ENCODE measurements at places on chromosomes 13 and 19.

DNA sequence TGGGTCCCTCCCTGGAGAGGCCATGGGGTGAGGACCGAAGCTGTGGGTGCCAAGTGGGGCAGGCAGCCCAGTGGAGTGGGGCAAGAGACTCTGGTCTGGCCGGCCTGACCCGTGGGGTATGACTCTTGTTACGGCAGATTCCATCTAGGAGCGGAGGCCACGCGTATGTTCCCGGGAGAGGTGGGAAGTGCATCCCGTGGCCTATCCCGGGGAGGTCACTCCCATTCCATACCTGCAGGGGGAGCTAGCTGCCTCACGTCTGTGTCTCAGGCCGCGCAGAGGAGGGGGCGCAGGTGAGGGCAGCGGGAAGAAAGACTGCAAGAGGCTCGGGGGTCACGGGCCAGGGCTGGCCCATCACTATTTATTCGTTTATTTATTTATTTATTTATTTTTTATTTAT is 4.9 kb downstream of the CSNK1G2 start:
- no peak for DNase-seq

DNA sequence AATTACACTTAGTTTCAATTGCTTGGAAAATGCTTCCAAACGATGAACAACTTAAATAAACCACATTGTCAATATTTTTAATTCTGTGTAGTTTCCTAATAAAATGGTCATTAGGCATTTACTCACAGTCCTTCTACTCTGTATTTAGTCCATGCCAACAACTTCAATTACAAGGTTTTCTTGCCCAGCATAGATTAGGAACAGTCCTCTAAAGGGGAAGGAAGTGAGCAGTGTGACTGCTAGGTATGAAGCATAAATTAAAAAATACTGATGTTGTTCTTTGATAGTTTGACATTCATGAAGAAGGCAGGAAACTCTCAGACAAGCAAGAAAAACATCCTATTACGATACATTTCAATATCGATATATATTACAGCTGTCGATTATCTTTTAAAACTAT is 716.0 kb upstream of the PCDH9 start:
- DNase-seq = no peak

DNA sequence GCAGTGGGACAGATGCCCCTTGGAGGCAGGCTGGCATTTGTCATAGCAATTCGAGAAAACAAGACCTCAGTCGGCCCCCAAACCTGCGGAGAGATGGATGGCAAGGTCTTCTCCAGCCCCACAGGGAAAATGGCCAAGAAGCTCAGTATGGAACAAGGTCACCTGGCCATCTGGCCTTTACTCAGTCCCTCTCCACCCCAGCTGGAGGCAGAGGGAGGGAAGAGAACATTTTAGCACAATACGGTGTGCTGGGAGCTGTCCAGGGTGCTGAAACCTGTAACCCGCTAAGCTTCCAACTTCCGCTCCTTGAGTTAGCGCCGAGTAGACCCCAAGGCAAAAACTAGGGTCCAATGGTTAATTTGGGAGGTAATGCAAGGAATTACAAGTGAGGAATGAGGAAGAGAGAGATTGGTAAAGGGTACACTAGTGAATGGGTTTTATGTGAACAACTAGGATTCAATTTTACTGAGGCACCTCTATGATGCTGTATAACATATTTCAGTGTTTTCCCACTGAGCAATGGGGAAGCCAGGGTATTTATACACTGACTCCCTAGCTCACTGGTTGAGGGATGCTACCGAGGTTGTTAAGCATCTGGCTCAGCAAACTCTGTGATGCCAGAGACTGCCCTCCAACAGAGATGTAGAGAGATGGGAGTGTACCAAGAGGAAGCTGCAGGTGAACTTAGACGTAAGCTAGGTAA is 64.3 kb downstream of the CACNA1A start:
- DNase-seq = no peak

DNA sequence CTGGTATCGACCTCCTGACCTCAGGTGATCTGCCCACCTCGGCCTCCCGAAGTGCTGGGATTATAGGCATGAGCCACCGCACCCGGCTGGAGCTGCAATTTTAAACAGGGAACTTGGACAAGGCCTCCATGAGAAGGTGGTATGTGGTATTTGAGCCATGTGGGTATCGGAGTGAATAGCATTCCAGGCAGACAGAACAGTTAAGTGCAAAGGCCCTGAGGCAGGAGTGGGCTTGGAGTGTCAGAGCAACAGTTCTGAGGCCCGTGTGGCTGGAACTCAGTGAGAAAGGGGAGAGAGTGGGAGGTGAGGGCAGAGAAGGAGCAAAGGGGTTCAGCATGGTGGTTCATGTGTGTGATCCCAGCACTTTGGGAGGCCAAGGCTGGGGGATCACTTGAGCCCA is 2.9 kb downstream of the RCN3 start:
- no peak for DNase-seq

- no peak for DNase-seq
Measured at GRCh38 chr19:21130097-21130775, 11.6 kb upstream of the ZNF431 start.

DNA sequence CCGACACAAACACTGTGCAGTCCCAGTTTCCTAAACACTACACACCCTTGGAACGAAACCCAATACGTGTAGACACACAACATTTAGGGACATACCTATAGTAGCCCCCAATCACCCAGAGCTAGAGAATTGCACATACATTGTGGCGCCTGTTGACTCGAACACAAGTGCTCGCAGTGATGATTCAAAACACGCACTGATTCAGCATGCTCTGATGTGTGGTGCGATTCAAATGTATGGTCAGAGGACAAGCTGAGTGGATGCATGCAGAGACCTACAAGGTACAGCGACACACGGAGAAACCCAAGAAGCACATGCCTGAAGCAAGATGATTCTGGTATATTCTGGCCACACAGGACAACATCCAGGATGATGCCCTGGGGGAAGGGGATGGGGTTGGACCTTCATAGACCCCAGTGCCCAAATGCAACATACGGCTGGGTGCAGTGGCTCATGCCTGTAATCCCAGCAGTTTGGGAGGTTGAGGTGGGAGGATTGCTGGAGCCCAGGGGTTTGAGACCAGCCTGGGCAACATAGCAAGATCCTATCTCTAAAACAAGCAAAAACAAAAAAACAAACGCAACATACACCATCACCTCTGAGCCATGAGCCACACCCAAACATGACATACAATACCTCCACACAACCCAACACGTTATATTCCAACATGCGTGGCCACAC is 997 bp upstream of the KCNN4 start:
- no peak for DNase-seq

GRCh38 chr13:111474136-111475002 is 153.9 kb downstream of the TEX29 start:
- DNase-seq = no peak

GRCh38 chr13:33380487-33381079 is 95.0 kb upstream of the STARD13 start:
- no peak for DNase-seq

DNA sequence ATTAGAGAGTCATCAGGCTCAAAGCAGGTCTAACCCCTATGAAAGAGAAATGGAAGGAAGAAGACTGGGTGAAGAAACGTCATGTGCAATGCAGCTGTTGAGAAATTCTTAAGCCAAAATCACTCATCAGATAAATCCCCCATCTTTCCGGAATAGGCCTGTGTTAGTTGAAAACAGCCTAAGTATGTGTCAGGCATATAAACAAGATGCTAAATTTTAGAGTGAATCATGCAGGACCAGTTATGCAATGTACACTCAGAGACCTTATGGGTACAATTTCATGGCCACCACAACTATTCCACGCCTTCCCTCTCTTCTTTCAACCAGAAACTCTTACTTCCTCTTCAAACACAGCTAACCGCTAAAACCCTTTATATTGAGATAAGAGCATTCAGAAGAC is 717.7 kb upstream of the ATXN8OS start:
- no peak for DNase-seq

DNA sequence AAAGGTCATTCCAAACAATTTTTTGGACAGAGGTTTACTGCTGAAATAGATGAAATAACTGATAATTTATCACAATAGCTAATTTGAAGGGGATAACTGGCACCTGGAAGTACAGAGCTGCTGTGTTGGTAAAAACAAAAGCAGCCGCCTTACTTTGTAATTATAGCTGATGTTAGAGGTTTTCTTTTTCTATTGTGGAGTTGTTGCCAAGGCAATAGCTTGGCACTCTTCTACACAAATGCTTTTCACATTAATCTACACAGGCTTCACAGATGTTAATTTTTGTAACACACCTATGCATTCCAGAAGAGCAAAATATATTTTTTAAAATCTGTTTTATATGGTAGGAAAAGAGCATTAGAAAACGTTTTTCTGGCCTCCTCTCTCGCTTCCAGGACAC is 56.9 kb downstream of the LACC1 start:
- DNase-seq = no peak

- DNase-seq = no peak
Measured at GRCh38 chr13:22061371-22061805, 390.5 kb downstream of the FGF9 start.
